MV-4-11 (cell line): ENCODE measurements at places on chromosomes 12 and 14.

GRCh38 chr12:6038160-6038559 lies 86.3 kb downstream of the VWF start:
- peak; percentile 71 for DNase-seq

GRCh38 chr12:32586390-32586789 lies 92.7 kb upstream of the DNM1L start:
- DNase-seq: peak; percentile 78

DNA sequence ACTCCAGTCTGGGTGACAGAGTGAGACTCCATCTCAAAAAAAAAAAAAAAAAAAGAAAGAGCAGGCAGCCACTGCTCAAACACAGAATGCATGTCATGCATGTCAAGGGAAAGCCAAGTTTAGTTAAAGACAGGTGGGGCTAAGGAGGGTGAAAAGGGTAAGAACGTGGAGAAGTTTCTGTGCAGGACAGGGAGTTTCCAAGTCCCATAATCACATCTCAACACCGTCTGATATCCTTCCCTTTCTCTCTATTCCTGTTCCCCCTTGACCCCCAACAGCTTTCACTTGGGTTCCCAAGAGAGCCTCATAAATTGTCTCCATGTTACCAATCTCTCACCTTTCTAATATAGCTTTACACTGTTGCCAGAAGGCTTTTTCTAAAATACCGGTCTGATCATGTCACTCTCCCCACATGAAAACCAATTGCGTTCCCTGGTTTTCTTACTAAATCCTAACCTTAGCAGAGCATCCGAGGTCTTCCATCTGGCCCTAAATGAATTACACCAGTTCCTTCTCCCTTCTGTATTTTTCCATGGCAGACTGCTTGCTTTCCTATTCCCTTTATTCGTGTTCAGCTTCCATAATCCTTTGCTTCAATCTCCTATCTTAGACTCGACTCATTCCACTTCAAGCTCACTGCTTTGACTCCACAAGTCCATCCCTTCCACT lies 37.0 kb downstream of the LIMA1 start:
- DNase-seq: no peak

DNA sequence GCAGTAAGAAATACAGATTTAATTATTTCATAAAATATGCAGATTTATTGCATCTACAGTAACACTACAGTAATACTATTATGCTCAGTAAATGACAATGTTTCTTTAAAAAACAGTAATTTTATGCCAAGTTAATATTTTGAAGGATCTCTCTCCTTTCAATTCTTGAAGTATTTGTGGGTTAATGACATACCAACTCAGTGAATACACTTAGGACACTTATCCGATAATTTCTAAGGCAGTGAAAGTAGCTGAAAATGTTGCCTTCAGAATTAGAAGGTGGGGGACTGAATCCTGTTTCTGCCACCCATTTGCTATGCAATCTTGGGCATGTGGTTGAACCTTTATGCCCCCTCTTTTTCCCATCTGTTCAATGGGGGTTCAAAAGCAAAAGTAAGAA lies 24.8 kb upstream of the IFNG-AS1 start:
- DNase-seq: no peak

- no peak for DNase-seq
Observed at GRCh38 chr14:46540986-46541385, 110.6 kb downstream of the RPL10L start.

- no peak for DNase-seq
Observed at GRCh38 chr14:60195179-60195810, 30.1 kb upstream of the DHRS7 start.

DNA sequence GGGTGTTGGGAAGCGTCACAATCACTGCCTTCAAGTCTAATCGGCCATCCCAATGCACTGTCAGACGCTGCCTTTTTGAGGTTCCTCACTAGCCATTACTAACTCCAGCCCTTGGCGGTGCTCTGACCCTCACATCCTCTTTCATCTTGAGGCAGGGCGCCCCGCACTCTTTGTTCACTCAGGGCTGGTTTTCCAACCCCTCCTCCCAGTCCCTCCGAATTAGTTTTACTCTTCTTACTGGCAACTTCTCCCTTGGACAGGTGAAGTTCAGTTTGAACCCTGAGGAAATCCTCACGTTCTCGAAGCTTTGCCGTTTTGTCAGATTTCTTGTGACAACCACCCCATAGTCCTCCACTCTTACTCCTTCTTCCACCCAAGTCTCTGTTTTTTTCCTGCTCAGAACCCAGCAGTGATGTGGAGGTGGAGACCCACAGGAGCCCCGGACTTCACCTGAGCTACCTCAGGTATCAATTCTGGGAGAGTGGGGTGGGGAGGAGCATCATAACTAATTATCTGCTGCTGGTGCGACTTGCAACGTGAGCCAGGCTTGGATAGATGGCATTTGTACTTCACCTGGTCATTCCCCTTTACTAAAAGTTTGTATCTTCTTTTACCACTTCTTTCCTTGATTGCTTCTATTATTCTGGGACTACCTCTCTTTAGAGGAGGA lies 757 bp downstream of the ZC3H10 start:
- peak; percentile 65 for DNase-seq

- DNase-seq: no peak
Observed at GRCh38 chr12:673849-674248, 10.6 kb upstream of the NINJ2 start.

GRCh38 chr12:94165670-94166364 lies 17.4 kb downstream of the PLXNC1 start:
- DNase-seq: no peak

GRCh38 chr12:52245962-52246569 lies 13.0 kb downstream of the KRT7 start:
- DNase-seq: no peak

DNA sequence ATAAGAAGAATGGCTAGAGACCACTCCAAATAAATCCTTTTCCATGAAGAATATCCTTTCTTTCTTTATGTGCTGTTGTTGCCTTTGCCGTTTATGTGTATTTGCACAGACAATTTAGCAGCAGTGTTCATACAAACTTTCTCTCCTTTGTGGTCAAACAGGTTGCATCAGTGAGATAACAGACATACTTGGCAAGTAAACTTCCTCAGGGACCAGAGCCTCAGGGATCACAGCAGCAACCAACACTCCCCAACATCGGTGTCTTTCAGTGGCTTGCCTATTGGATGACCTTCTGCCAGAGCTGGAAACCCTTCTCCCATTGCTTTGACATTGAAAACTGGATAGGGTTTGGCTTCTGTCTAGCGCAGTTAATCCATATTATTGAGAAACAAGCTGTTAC lies 252.2 kb downstream of the BTG1 start:
- DNase-seq: no peak

- no peak for DNase-seq
Observed at GRCh38 chr14:52860209-52860608, 68.8 kb upstream of the GNPNAT1 start.

DNA sequence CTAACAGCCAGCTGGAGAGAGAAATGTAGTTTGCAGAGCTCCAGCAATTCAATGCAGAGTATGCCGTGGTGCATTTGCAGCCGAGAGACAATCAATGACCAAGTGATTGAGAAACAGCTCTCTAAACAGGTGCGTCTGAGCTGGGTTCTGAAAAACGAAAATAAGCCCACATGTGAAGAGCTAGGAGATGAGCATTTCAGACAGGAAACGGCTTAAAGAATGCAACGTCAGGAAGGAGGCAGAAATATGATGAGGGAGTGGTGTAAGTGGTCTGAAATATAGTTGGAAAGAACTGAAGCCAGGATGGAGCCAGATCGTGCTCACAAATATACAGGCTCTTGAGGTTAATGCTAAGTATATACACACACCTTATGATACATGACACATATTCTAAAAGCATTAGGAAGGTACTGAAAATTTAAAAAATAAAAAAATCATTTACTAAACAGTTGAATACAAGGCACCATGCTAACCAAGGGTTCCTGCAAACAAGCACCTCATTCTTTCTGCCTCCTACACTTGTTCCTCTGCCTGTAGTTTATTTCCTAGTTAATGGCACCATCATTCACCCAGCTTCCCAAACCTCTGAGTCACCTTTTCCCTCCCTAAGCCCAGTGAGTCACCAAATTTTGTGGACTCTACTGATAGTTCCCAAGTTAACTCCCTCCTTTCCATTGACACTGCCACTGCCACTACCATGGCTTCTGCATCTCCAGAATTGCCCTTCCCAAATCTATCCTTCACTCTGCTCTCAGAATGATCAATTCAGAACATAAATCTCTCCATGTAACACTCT lies 2.3 kb upstream of the GARIN2 start:
- DNase-seq: no peak

GRCh38 chr12:89289720-89290119 lies 62.6 kb downstream of the DUSP6 start:
- no peak for DNase-seq

DNA sequence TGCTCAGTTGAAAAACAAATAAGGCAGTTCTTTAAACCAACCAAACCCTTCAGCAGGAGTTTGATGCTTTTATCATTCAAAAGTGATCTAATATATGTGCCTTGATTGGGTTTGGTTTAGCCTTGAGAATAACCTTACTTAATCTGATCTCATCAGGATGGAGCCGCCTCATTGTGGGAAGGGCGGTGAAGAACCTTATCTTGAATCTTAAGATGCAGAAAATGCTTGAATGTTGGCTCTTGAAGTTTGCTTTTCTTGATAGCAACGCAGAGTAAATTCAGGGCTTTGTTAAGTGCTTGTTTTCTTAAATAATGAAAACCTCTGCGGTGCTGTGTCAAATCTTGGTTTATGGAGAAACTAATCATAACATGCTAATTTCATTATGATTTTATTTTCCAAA lies 138.2 kb downstream of the MON2 start:
- DNase-seq: no peak

GRCh38 chr12:9707864-9708808 lies 24.8 kb downstream of the CLECL1 start:
- DNase-seq: peak; percentile 71

DNA sequence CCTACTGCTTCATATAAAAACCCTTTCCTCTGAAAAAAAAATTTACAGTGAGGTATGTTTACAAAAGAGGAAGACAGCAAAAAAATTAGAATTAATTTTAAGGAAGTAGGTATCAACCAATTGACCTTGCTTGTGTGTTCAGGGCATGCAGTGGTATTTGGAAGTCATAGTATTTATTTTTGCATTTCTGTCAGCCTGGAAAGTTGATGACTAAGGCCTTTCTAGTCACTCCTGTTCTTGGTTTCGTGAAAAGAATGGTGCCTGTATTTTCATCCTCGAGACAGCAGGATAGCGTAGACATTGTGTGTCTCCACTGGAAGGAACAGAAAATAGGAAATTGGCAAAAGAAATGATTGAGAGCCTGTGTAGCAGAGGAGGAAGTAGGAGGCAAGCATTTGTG lies 24.5 kb downstream of the SLC16A7 start:
- DNase-seq: peak; percentile 45

- no peak for DNase-seq
Observed at GRCh38 chr12:130800312-130800711, 38.7 kb downstream of the STX2 start.

- no peak for DNase-seq
Observed at GRCh38 chr14:65789363-65789762, 376.8 kb downstream of the FUT8 start.

- DNase-seq: no peak
Observed at GRCh38 chr14:30058401-30058800, 130.8 kb upstream of the PRKD1 start.

DNA sequence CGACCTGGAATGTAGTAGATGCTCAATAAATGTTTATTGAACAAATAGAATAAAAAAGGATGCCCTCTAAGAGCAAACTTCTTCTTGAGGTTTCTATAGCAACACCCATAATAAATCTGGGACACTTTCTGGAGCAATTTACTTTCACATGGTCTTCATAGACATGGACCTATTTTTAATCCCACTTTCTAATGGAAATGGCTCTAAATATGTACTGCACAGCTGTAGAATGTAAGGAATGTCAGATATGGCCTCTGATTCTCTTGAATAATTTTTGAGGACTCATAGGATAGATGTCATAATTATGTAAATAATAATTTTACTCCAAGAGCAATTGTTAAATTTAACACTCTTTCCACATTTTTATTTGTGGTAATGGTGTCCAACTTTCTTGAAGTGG lies 133.5 kb upstream of the DAAM1 start:
- DNase-seq: no peak
